ENCODE measurements at places on chromosomes 12 and 14. TPM values are rescaled to one million over a fixed set of nuclear protein-coding genes. Genes with fewer than 3 reads are reported as not detected.

GRCh38 chr14:51824191-51824590 is 36.2 kb upstream of the GNG2 start:
- DNase-seq: no peak

- no peak for DNase-seq
Observed at GRCh38 chr12:68611806-68612160, 1.1 kb downstream of the RAP1B start.

DNA sequence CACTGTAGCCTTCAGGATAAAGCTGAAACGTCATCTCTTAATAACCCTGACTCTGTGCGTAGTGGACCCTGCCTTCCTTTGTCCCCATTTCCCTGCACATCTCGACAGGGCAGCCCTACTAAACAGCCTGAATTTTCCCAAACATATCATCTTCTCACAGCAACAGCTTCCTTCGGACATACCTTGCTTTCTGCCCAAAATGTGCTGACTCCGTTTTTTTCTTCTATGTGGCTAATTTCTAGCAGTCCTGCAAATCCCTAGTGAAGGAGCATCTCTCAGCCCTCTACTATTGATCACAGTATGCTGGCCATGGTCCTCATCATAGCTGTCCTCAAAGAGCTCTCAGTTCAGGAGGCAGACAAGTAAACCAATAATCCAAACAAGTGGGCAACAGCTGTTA is 53.1 kb upstream of the PCED1B start:
- no peak for DNase-seq

- DNase-seq: peak; percentile 84
Observed at GRCh38 chr12:6088921-6089747, 35.3 kb downstream of the VWF start.

- peak; percentile 87 for DNase-seq
Observed at GRCh38 chr12:108798551-108799221, 58.7 kb downstream of the SSH1 start.

- DNase-seq: no peak
Observed at GRCh38 chr14:99829450-99829849, 36.2 kb downstream of the EML1 start.

The WNT1 gene
- polyA plus RNA-seq: not detected

The EDDM3A gene
- not detected for polyA plus RNA-seq

The ANKRD33 gene
- polyA plus RNA-seq: not detected

The SUSD6 gene
- 24.1 TPM for polyA plus RNA-seq

The DRAM1 gene
- polyA plus RNA-seq: 99.2 TPM

The NKX2-1 gene
- polyA plus RNA-seq: not detected

The C14orf119 gene
- 157 TPM for polyA plus RNA-seq

The LRP1-AS gene
- not detected for polyA plus RNA-seq

The ACADS gene
- 10.5 TPM for polyA plus RNA-seq

The TUNAR gene
- polyA plus RNA-seq: not detected

The SMAGP gene
- polyA plus RNA-seq: 41.0 TPM

The P2RX7 gene
- polyA plus RNA-seq: 0.53 TPM
